NCI-H82 (cell line): ENCODE measurements at places on chromosomes 11 and 22.

DNA sequence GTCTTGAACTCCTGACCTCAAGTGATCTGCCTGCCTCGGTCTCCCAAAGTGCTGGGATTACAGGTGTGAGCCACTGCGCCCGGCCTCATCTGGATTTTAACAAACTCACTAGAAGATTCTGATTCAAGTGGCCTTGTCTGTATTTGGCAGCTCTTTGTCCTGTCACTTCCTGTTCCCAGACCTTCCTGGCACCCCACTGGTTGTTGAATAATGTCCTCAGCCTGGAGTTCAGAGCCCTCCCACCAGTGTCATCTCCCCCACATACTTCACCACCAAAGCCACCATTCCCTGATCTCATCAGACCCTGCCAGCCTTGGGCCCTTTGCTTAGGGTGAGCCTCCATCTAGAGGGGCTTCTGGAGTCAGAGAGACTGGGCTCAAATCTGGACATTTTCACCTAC lies 3.3 kb downstream of the PELI3 start:
- DNase-seq: no peak

- peak; percentile 94 for DNase-seq
These were observed at the start of gene ATF4 for GRCh38 chr22:39520226-39521105. Gene ATF4, plus strand, starts transcription at chr22:39520562. Its CDS starts 884 bp downstream, at chr22:39521446.

GRCh38 chr11:98834776-98835175 lies 186.0 kb upstream of the CNTN5 start:
- DNase-seq: no peak

- no peak for DNase-seq
These were observed 254.1 kb downstream of the KIRREL3 start for GRCh38 chr11:126746443-126746842.

GRCh38 chr11:82936261-82936660 lies 34.7 kb downstream of the DDIAS start:
- no peak for DNase-seq

GRCh38 chr11:60870276-60870675 lies 2.9 kb downstream of the ZP1 start:
- DNase-seq: no peak

DNA sequence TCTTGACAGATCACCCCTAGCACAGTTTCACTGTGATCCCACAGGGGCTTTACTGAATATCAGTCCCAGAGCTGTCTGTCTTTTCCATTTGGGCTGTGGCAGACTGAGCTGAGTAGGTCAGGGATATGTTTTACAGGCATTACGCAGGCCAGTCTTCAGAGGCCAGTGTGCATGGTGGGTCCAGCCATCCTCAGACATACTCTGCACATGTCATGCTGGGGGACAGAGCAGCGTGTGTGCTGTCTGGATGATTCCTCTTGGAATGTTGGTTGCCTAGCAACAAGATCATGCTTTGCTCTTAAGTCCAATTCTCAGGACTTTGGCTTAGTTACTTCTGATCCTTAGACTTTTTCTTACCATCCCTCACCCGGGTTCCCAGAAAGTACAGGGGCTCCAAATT lies 736.5 kb downstream of the DLG2 start:
- peak; percentile 71 for DNase-seq

DNA sequence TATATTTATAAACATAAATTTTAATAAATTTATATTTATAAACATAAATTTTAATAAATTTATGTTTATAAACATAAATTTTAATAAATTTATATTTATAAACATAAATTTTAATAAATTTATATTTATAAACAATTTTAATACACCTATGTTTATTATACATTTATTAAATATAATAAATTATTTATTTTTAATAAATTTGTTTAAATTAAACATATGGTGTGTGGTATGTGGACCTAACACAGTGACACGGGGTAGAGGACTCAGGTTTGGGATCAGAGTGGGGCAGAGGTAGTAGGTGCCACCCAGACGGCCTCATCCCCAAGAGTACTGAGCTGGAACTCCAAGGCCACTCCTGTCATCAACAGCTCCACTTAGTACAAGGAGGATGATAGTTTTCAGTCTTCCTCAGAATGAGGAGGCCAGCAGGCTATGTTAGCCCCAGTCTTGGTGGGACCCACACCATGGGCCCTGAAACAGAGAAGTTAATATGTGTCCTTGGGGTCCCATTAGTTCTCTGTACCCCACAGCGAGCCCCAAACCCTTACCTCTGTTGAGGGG lies 46.7 kb upstream of the BID start:
- DNase-seq: peak; percentile 18

DNA sequence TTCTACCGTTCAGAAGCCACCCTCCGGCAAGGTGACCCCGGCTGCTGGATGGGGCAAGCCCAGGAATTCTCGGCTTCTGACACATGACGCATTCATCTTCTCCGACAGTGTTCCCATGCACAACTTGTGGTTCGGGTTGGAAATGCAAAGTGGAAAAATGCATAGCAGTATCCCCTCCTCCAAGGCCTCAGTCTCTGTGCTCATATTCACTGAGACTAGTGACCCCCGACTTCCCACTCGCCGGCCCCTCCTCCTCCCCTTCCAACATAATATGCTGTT lies 70.0 kb upstream of the NTM start:
- no peak for DNase-seq

DNA sequence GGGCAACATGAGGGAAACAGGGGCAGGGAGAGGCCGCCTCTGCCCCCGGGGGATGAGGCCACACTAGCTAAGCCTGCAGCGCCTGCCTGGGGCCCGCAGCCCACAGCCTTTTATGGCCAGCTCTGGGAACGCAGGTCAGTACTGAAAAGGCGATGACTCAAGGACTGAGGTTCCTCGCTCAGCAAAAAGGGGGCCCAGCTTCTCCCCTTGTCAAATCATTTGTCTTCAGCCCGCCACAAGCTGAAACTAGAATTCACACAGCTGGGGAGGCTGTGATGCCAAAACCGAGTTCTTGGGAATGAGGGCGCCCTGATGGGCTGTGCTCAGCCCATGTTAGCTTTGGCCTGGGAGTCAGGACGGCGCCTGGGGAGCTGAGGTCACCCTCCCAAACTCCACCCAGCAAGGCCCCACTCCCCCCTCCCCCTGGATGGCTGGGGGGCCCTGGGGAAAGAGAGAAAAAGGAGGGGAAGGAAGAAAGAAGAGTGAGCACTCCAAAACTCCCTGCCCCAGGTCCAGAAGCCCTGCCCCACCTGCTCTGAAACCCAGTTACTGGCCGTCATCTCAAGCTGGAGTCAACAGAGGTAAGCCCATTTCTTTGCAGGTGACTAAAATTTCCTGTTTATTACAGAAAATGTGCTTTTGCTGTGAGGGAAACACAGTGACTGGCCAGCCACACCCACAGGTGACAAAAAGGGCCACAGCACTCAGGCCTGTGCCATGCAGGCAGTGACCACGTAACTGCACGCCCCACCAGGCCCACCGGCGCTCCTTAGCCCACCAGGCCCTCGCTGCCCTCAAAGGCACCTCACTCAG lies 13.7 kb downstream of the EHD1 start:
- DNase-seq: no peak

- DNase-seq: no peak
These were observed 36.0 kb upstream of the LDLRAD3 start for GRCh38 chr11:35907648-35908431.

GRCh38 chr11:70630816-70631623 lies 232.7 kb downstream of the CTTN start:
- DNase-seq: peak; percentile 91

DNA sequence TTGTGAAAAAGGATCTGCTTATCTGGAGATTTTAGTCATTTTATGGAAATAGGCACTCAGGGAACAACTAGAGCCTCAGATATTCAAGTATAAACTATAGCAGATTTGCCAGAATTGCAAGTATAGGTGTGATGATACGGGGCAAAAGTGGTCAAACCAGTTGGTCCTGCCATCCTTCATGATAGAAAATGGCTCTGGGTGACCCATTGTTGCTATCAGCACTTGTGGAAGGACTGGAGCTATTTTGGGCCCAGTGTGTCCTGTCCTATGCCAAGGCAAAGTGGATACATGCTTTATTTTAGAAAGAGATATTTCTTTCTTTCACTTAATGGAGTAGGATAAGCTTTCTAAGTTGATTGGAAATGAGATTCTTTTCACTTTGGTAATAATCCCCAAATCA lies 85.2 kb downstream of the PPP6R3 start:
- DNase-seq: no peak

- no peak for DNase-seq
These were observed 938.4 kb downstream of the BRD1 start for GRCh38 chr22:48889209-48889830.

DNA sequence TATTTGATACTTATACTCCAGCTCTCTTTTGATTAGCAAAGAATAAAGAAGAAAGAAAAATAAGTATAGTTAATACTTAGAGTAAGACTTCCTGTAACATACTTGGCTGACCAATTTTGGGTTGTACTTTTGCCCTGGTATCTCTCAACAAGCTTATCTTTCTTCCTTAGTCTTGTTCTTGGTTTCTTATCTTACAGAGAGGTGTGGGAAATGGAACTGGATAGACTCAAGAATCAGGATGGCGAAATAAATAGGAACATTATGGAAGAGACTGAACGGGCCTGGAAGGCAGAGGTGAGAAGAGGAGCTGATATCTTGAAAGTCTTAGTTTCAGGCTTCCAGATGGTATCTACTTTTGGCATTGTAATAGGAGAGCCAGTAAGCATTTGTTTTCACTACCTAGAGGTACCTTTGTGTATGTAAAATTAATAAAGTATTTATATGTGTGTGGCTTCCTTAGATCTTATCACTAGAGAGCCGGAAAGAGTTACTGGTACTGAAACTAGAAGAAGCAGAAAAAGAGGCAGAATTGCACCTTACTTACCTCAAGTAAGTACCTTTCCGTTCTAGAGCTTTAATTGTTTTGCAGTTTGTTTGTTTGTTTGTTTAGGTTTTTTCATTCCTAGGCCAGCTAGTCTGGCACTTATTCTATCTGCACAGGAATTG lies 11.3 kb upstream of the BACE1-AS start:
- no peak for DNase-seq

DNA sequence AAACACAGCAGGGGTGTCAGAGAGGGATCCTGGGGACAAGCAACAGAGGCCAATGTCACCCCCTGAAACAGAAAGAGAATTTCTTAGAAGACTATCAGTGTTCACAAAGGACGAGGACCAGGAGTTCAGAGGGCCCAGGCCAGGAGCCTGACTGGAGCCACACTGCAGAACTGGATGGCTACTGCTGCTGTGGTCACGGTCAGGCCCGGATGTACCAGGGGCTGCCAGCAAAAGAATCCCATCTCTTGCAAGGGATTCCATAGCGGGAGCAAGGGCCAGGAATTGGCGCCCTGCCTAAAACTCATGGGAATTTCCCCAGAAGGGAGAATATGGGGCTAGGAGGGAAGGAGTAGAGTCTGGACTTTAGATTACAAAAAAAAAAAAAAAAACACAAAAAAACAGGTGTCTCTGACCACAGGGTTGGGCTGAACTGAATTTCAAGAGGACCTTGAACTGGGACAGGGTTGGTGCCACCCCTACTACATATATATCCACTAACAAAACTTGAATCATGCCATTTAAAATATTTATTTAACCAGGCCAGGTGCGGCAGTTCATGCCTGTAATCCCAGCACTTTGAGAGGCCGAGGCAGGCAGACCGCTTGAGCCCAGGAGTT lies 15.7 kb upstream of the KCTD14 start:
- DNase-seq: no peak

- DNase-seq: peak; percentile 9
These were observed 55.8 kb upstream of the CEP295 start for GRCh38 chr11:93605642-93606041.

DNA sequence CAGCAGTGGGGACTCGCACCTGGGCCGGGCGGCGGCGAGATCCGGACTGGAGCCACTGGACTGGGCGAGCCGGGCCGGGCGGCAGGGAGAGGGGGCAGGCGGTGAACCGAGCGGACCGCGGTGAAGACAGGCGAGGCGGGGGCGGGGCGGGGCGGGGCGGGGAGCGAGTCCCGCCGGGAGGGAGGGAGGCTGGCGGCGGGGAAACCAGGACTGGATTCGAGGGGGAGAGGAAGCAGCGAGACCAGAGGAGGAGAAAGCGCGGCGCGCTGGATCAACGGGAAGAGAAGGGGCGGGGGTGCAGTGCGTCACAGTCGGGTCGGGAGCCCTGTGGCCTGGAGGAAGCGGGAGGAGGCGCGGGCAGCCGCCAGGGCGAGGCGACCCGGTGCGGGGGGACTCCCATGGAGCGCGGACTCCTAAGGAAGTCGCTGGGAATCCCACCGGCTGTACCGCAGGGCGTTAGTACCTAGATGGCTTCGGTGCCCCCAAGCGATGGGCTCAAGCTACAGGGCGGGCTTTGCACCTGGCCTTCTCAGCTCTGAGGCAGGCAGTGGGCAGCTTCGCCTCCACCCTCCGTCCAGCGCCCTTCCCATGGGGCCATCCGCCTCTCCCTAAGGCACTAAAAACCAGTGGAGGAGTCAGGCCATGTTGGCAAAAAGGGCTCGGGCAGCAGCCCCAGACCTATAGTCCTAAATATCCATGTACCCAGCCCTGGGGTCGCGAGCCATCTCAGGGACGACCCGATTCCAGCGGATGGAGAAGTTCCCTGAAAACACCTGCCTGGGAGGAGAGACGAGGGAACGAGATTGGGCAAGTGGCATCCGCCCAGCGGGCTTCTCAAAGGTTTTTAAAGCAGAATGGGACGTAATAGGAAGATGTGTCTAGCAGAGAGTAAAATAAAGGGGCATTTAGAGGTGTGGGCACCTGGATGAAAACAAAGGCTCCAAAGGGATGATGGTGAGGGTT lies at the start of gene TMEM121B:
TSS of gene TMEM121B (minus strand) at position 128 of the 963 bp plus-strand sequence. CDS start 233 bp downstream, outside the sequence.
- DNase-seq: peak; percentile 91

DNA sequence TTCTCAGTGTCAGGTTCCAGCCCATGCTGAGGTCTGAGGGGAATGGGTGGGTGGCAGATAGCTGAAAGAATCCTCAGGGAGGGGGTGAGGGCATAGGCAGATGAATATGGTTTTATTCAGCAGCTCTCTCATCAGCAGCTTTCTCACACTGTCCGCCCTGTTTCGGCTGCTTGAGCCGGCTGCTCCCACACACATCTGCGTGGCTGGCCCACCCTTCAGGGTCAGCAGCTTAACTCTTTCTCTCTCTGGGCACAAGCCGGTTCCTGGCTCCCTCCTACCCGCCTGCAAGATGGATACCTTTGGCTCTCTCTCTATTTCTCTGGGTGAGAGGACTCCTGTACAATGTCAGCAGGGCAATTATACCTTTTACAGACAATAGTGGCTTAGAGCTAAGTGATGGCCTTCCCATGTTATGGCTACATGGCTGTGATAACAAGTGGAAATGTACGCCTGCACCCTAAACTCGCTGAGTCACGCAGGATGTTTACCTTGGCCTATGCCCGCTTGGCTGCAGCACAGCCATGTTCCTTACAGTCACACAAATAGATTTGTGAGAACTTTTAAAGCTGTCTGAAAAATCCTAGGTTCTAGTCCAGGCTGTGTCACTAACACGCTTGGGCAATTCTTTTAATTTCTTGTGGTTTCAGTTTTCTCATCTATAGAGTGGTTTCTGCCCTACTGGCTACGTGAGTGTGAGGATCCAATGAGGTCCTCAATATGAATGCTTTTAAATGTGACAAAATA lies 4.1 kb downstream of the MMP20 start:
- DNase-seq: no peak
